ENCODE measurements at places on chromosomes 7 and 10.
A peak's percentile ranks its signal among the peaks of the same experiment; 100 is the strongest.

DNA sequence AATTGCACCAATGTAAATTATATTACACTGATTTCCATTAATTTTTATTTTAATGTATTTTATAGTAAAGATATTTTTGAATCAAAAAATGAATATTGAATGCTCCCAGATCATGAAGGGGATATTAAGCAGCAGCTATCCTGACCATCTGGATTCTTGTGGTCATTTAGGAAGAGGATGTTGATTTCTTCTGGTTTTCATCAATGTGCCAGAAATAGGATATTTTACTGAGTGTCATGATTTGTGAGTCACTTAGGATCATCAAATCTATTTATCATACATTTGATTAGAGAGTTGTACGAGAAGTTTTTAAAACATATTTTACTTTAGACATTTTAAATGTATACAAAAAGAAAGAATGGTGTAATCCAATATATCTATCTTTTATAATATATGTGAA, 366.3 kb upstream of the CHRM2 start:
- DNase-seq: no peak

GRCh38 chr10:35270100-35270499, 66.2 kb upstream of the CCNY start:
- DNase-seq: no peak

DNA sequence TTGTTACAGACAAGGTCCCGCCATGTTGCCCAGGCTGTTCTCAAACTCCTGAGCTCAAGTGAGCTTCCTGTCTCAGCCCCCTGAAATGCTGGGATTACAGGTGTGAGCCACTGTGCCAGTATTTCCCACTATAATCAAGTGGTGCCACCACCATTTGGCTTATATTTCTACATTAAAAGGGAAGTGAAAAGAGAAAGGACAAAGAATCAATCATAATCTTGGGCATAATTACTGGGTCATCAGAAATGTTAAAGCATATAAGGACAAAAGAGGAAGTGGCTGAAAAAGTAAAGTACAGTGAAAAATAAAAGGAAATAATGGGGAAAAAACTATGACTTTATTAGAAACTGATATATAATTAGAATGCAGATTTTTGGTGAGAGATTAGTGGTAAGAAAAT, 25.7 kb upstream of the ENTPD1 start:
- DNase-seq: no peak

GRCh38 chr7:101550641-101551541, 78.2 kb downstream of the MYL10 start:
- DNase-seq: no peak

GRCh38 chr7:43612599-43613589, 30.0 kb downstream of the STK17A start:
- no peak for DNase-seq

DNA sequence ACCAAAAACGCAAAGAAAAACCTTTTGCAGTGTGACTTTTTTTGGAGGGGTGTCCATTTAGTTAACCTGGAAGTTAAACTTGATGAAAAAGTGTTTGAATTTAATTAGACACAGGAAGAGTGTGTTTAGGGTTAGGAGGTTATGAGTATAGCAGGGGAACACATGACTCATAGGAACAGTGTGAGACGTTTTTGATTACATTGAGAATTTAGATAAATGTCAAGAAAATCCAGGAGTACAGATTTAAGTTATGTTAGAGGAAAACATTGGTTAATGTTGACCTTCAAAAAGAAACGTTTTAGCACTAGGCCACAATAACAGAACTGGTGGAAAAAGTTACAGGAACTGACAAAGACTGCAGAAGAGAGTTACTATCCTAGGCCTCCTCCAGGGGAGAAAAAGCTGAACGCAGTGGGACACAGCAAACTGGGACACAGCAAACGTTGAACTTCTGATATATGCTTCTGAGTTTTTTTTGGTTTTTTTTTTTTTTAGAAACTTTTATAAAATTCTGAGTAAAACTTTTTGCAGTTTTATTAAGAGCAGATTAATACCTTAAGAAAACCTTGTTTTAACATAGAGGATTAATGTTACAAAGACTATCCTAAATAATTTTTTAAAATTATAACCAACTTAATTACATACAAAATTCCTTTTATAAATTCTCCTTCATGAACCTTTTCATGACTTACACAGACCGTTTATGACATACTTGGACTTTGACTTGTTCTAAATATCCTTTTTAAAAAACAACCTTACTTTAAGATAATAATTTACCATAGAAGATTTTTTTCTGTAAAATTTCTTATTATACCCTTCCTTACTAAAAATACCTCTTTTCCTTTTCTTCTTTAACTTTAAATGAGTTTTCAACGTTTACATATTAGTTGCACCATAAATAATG, 22.2 kb downstream of the LANCL2 start:
- DNase-seq: no peak

DNA sequence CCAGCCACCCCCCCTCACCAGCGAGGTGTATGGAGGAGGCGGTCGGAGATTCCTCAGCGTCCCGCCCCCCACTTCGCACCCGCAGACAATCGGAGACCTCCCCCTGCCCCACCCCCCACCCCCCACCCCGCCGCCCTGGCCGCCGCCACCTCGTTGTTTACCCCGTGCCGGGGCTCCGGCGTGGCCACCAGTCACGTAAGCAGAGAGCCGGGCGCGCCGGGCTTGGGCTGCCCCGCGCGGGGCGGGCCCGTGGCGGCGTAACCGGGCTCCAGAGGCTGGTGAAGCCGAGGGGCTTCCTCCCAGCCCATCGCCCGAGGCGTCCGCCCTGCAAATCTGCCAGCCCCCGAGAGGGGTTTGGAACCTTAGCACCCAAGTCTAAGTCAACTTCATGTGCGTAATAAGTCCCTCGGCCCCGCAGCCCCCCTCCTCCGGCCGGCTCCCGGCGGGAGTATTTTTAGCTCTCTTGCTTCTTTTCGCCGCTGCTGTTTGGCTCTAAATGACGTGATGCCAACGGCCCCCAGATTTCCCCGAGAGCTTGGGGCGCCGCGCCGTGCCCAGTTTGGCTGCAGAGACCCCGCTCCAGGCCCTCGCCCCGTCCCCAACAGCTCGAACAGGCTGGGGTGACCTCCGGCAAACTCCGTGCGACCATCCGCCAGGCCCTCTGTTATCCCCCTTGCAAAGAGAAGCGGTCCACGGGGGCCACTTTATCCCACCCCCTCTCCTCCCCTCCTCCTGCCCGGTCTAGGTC, 2.7 kb downstream of the MXI1 start:
- DNase-seq: peak; percentile 24

- no peak for DNase-seq
Measured at GRCh38 chr10:1297566-1298301, 241.5 kb downstream of the WDR37 start.

GRCh38 chr7:120944826-120945562, 5.6 kb upstream of the ING3 start:
- DNase-seq: no peak

All from activated CD4-positive, alpha-beta T cell treated with anti-CD3 and anti-CD28 coated beads, Interleukin-2, amount 50 U/mL, for 4 hours (primary cell).